ENCODE measurements at places on chromosomes 1 and 21.

DNA sequence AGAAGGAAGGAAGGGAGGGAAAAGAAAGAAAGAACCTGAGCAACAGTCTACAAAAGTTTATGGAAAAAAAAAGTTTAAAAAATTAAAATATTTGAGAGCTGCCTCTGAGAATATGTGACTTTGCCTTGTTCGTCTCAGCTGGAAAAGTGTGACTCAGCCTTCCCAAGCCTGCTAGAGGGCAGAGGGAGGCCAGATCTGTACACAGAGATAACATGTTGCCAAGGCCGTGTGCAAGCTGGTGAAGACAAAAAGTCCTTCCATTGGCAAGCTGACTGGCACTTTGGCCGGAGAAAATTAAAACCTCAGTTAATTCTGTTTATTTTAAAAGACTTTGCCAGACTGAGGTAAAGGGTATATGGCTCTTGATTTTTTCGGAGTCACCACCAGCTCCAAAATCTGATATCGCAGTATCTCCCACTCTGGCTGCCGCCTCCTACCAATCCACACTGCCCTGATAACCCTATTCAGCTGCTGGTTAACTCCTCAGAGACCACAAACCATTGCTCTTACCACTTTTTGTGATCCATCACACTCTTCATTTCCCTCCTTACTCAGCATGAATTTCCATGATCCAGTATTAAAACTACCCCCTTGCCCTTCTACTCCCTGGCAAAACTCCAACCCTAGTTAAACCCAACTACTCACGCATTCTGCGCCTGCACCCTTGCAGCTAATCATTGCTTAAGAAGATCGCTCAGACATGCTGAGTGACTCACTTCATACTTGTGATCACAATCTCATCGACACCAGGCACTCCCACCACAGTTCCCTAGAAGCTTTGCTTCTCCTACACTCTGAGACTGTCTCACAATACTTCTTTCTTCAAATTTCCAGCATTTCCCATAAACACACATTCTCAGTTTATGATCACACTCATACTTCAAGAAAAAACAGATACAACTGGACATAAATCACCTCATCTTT, 5.7 kb upstream of the PPP1R15B start:
- no peak overlapping the region for H3K4me3 ChIP-seq
- DNase-seq = peak; percentile 78
- H3K36me3 ChIP-seq = no peaks in the 10 kb centered on the region
- peak overlapping the region; percentile 70 for H3K27ac ChIP-seq
- H3K4me1 ChIP-seq = peaks cover 33% of the 10 kb centered on the region
- H3K27me3 ChIP-seq = no peaks in the 10 kb centered on the region

- no peak overlapping the region for H3K4me3 ChIP-seq
- H3K27me3 ChIP-seq = no peaks in the 10 kb centered on the region
- no peaks in the 10 kb centered on the region for H3K36me3 ChIP-seq
- DNase-seq = no peak
- H3K27ac ChIP-seq = no peak overlapping the region
- H3K4me1 ChIP-seq = no peaks in the 10 kb centered on the region
These were observed 78.6 kb downstream of the DUSP10 start for GRCh38 chr1:221663321-221663720.

- no peaks in the 10 kb centered on the region for H3K4me1 ChIP-seq
- no peak for DNase-seq
- H3K4me3 ChIP-seq = no peak overlapping the region
- H3K27me3 ChIP-seq = no peaks in the 10 kb centered on the region
- H3K27ac ChIP-seq = no peak overlapping the region
- H3K36me3 ChIP-seq = peaks cover 50% of the 10 kb centered on the region
These were observed 14.5 kb downstream of the KDF1 start for GRCh38 chr1:26945728-26946127.

GRCh38 chr1:41572224-41572623, 87.7 kb upstream of the EDN2 start:
- no peaks in the 10 kb centered on the region for H3K27me3 ChIP-seq
- peaks cover 4% of the 10 kb centered on the region for H3K36me3 ChIP-seq
- H3K4me3 ChIP-seq = no peak overlapping the region
- no peak for DNase-seq
- H3K27ac ChIP-seq = no peak overlapping the region

GRCh38 chr1:22309572-22309971, 142.1 kb upstream of the ZBTB40 start:
- DNase-seq = no peak
- H3K27ac ChIP-seq = no peak overlapping the region
- peaks cover 5% of the 10 kb centered on the region for H3K27me3 ChIP-seq

GRCh38 chr1:224666913-224667312, 50.8 kb downstream of the CNIH3 start:
- H3K4me1 ChIP-seq = no peaks in the 10 kb centered on the region
- H3K4me3 ChIP-seq = no peak overlapping the region
- H3K27ac ChIP-seq = no peak overlapping the region
- DNase-seq = no peak
- no peaks in the 10 kb centered on the region for H3K36me3 ChIP-seq

GRCh38 chr1:170375082-170375723, 156.8 kb upstream of the GORAB start:
- H3K4me3 ChIP-seq = no peak overlapping the region
- H3K36me3 ChIP-seq = no peaks in the 10 kb centered on the region
- no peak overlapping the region for H3K27ac ChIP-seq
- no peak for DNase-seq
- no peaks in the 10 kb centered on the region for H3K4me1 ChIP-seq

DNA sequence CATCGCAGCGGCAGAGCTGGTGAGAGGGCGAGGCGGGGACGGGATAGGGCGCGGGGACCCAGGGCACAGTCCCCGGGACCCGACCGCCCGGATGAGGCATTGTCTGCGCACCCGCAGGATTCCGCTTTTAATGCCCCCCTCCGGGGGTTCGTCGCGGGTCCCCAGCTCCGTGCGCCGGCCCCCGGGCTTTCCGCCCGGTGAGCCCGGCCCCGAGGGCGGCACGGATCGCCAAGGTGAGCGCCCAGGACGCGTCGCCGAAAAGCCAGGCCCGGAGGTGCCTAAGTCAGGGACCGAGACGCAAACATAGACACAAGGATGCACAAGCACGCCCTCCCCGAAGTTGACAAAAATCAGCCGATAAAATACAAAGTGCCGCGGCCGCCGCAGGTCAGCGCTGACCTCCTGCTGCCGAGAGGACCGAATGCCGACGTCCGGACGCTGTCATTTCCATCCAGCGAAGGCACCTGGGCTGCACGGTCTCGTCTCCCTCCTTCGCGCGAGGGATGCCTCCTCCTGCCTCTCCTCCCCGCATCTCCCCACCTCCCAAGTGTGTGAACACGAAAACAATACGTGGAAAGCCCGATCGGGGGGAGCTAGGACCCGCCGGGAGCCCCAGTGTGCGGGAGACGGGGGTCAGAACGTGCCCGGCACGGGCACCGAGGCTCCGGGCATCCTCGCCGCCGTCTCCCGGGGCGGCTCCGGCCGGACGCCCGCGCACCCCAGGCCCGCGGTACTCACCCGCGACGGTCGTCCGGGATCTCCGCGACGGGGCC, 101.1 kb upstream of the SOD1 start:
- H3K4me1 ChIP-seq = peaks cover 25% of the 10 kb centered on the region
- no peak overlapping the region for H3K27ac ChIP-seq
- H3K36me3 ChIP-seq = no peaks in the 10 kb centered on the region
- peak overlapping the region; percentile 35 for H3K4me3 ChIP-seq
- peaks cover 30% of the 10 kb centered on the region for H3K27me3 ChIP-seq

DNA sequence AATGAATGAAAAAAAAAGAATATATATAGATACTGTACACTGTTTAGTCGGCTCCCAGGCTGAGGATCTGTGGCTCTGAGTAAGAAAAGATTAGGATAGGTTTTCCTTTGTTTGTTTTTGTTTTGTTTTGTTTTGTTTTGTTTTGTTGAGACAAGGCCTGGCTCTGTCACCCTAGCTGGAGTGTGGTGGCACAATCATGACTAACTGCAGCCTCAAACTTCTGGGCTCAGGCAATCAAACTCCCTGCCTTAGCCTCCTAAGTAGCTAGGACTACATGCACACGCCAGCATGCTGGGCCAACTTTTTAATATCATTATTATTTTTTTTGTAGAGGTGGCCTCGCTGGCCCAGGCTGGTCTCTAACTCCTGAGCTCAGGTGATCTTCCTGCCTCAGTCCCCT, 87.9 kb upstream of the PTBP2 start:
- no peaks in the 10 kb centered on the region for H3K36me3 ChIP-seq
- DNase-seq = no peak
- no peaks in the 10 kb centered on the region for H3K4me1 ChIP-seq
- H3K27me3 ChIP-seq = no peaks in the 10 kb centered on the region
- no peak overlapping the region for H3K4me3 ChIP-seq

DNA sequence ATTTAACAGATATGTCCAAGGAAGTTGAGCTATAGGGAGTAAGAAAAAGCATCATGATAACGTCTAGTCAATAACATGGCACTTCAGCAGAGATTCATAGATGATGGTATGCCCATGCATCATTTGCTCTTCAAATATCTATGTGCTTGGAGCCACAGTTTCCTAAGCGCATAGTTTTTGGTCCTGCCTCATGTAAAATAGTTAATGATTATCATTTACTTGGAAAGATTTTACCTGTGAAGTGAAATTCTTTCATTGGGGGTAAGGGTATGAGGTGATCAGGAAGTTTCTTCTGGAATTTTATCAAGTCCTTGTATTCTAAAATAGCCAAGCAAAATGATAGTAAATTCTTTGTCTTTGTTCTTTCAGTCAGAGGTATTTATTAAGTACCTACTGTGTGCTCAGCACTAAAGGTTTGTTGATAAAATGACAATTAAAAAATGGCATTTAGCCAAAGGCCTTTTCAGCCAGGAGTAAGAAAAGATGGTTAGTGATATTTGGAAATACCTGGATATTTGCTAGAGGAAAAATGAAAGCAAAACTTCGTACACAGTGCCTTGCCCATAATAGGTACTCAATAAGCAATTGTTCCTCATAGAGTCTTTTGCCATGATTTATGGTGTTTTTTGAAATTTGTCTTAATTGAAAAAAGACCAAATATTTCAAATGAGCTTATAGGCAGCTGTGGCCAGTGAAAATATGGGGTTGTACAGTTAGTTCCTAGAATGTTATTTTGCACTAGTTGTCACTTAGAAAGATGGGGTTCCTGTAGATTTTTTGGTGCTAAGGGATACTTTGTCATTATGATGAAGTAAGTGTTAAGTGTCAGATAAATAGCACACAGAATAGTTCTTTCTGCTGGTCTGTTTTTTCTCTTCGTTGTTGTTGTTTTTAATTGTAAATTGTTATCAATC, 13.1 kb downstream of the PDIK1L start:
- peak overlapping the region; percentile 97 for H3K27ac ChIP-seq
- H3K27me3 ChIP-seq = no peaks in the 10 kb centered on the region
- H3K4me3 ChIP-seq = no peak overlapping the region
- peaks cover 62% of the 10 kb centered on the region for H3K4me1 ChIP-seq
- no peaks in the 10 kb centered on the region for H3K36me3 ChIP-seq

GRCh38 chr1:151832318-151832980, 847 bp upstream of the RORC start:
- no peaks in the 10 kb centered on the region for H3K27me3 ChIP-seq
- H3K4me1 ChIP-seq = peaks cover 54% of the 10 kb centered on the region
- H3K4me3 ChIP-seq = no peak overlapping the region
- H3K36me3 ChIP-seq = no peaks in the 10 kb centered on the region
- no peak for DNase-seq
- no peak overlapping the region for H3K27ac ChIP-seq

DNA sequence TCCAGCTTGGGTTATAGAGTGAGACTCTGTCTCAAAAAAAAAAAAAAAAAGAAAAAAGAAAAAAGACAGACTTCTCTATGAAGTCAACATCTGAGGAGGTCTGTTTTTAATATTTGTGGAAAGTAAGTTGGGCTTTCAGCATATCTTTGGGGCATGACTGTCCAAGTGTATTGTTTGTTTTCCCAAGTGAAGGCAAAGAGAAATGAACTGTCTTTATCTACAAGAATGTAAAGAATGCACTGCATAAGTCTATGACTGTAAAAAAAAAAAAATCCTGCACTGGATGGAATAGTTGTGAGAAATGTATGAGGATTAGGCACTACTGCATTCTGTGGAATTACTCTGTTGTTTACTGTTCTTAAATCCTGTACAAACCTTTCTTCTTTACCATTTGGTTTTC, 45.6 kb upstream of the TMEM61 start:
- H3K4me3 ChIP-seq = no peak overlapping the region
- H3K36me3 ChIP-seq = no peaks in the 10 kb centered on the region
- no peaks in the 10 kb centered on the region for H3K27me3 ChIP-seq
- no peak for DNase-seq

DNA sequence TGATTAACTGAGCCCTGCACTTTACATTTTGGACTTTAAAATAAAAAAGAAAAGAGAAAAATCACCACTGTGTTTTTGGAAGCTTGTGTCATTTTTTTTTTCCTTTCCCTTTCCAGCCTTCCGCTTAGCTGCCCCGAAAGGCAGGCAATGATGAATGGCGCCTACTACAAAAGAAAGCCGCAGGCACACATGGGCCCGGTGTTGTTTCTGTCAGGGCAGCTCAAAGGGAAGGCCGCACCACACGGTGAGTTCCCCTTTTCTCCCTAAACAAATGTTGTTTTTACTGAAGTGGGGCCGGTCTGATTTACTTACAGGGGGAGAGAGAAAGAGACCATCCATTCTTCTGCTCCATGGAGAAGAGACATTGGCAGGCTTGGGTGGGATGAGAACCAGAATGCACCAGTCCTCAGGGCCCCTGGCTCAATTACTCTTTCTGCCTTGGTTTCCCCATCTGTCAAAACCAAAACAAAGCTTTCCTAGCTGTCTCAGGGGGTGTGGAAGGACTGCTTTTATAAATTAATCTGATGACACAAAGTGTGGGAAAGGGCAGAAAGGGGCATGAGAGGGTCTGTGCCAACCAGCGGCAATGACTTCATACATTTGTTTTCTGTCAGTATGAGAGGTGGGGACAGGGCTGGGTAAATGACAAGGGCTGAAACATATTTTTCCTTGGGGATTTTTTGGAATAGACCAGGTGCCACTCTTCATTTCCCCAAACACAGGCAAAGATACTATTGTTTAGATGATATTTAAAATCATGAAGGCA, 91.4 kb upstream of the PLXNA2 start:
- peak; percentile 46 for DNase-seq
- H3K4me3 ChIP-seq = no peak overlapping the region
- H3K27me3 ChIP-seq = no peaks in the 10 kb centered on the region
- H3K36me3 ChIP-seq = no peaks in the 10 kb centered on the region
- H3K27ac ChIP-seq = no peak overlapping the region
- H3K4me1 ChIP-seq = no peaks in the 10 kb centered on the region

- H3K27ac ChIP-seq = no peak overlapping the region
- H3K4me1 ChIP-seq = peaks cover 10% of the 10 kb centered on the region
- H3K27me3 ChIP-seq = no peaks in the 10 kb centered on the region
- no peak overlapping the region for H3K4me3 ChIP-seq
These were observed 165.8 kb downstream of the NFIA start for GRCh38 chr1:61247881-61248752.

- peak; percentile 85 for DNase-seq
- H3K36me3 ChIP-seq = no peaks in the 10 kb centered on the region
- H3K27ac ChIP-seq = peak overlapping the region; percentile 96
- H3K27me3 ChIP-seq = no peaks in the 10 kb centered on the region
These were observed 47.1 kb downstream of the UMODL1 start for GRCh38 chr21:42117967-42118780.
